ENCODE measurements at places on chromosomes 2 and 18.

- no peak for DNase-seq
These were observed 279.2 kb downstream of the PTPRM start for GRCh38 chr18:7846335-7846734.

- no peak for DNase-seq
These were observed 103.4 kb downstream of the HDAC4 start for GRCh38 chr2:239297142-239298004.

- DNase-seq, result no peak
These were observed 66.3 kb downstream of the MYO5B start for GRCh38 chr18:50128506-50129271.

DNA sequence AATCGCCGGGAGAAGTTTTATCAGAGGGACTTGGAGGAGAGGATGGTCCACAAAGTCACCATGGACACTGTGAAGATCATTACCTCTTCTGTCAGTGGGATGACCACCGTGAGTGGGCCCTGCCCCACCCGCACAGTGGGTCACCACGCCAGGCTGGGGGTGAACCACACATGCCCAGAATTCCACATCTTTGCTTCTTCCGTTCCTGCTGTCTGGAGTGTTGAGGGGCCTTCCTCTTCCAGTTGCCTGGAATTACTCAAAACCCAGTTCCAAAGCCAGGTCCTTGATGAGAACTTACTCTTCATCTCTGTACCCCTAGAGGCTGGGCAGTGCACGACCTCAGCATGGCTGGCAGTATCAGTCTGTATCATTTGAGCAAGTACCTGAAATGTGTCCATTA, 22.1 kb downstream of the MROH2A start:
- no peak for DNase-seq

- no peak for DNase-seq
These were observed 101.0 kb upstream of the NT5C1B start for GRCh38 chr2:18690342-18690741.
